ENCODE measurements at places on chromosomes 16 and 17.

DNA sequence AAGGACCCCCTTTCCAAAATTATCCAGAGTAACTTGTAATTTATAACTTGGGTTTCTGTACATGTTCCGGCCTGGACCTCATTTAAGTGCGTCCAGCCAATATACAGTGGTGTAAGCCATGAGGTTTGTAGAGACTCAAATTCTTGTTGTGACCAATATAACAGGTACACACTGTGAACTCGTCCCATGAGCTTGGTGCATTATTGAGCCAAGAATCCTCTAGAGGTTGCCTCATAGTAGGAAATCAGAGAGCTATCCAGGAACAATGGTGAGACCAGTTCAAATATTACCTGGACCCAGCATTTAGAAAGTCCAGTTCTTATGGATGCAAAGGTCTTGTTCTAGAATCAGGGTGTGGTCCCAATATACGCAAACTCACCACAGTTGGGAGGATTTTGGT lies 138.2 kb downstream of the NPIPB5 start:
- no peak for DNase-seq
- no peak overlapping the region for H3K4me3 ChIP-seq
- H3K4me1 ChIP-seq = no peaks in the 10 kb centered on the region
- no peaks in the 10 kb centered on the region for H3K36me3 ChIP-seq
- H3K27me3 ChIP-seq = peaks cover 4% of the 10 kb centered on the region
- no peak overlapping the region for H3K27ac ChIP-seq

DNA sequence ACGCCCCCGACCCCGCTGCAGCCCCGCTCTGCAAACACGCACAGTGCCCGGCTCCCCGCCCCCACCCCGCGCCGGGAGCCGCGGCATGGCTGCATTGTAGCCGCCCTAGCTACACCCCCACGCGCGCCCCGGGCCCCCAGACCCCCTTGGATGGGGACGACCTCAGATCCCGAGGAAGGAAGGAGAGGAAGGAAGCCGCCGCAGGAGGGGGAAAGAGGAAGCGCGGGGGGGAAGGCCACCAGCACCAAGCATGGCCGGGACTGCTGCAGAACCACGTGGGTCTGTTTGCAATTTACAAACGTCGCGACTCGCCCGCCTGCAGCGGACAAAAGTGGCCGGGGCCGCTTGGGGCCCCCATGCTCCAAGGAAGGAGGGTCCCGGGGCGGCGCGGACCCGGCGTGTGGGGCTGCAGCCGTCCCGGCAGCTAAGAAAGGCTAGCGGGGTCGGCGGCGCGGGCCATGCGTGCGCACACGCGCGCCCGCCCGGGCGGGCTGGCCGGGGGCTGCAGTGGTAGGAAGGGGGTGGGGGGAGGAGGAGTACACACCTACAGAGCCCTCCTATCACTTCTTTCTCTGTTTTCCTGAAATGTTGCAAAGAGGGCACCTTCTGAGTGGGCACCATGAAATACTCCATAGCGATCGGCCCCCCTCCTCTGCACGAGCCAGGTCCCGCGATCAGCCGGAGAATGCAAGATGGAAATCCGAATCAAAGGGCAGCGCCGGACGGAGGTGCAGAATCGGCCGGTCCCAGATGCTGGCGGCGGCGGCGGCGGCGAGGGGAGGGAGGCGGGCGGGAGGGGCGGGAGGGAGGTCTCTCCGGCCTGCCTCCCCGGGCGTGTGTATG lies 488 bp downstream of the TFAP4 start:
- no peaks in the 10 kb centered on the region for H3K27me3 ChIP-seq
- H3K4me1 ChIP-seq = peaks cover 6% of the 10 kb centered on the region
- H3K4me3 ChIP-seq = peak overlapping the region; percentile 99
- H3K36me3 ChIP-seq = peaks cover 14% of the 10 kb centered on the region
- peak; percentile 51 for DNase-seq
- peak overlapping the region; percentile 95 for H3K27ac ChIP-seq

DNA sequence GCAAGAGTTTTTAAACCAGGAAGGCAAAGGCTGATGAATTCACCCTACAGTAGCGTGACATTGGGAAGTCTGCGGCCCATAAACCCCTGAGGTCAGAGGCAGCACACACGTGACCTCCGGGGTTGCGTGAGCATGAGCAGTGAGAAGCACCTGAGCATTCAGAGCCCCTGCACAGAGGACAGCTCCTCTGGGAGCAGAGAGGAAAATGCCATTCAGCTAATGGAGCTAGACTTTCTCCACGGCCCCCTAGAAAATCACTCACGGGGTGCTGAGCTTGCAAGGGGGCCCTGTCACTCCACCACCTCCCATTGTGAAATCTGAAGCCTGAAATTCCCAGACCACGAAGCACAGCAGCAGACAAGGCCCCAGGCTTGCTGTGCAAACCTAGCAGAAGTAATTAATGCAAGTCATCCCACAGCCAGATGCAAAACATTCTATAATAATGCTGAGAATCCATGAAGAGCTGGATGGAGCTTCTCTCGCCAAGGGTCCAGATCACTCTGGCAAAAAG lies 114.9 kb upstream of the RCVRN start:
- no peaks in the 10 kb centered on the region for H3K36me3 ChIP-seq
- H3K27me3 ChIP-seq = no peaks in the 10 kb centered on the region
- peaks cover 21% of the 10 kb centered on the region for H3K4me1 ChIP-seq
- peak overlapping the region; percentile 14 for H3K27ac ChIP-seq

- H3K4me1 ChIP-seq = peaks cover 19% of the 10 kb centered on the region
- H3K36me3 ChIP-seq = no peaks in the 10 kb centered on the region
- peaks cover 22% of the 10 kb centered on the region for H3K27me3 ChIP-seq
- H3K4me3 ChIP-seq = peak overlapping the region; percentile 79
- no peak for DNase-seq
These were observed 588 bp upstream of the SMTNL2 start for GRCh38 chr17:4583782-4584100.

GRCh38 chr17:43070257-43070656 lies 45.2 kb downstream of the RND2 start:
- H3K4me1 ChIP-seq = no peaks in the 10 kb centered on the region
- no peak for DNase-seq
- no peak overlapping the region for H3K4me3 ChIP-seq
- peaks cover 6% of the 10 kb centered on the region for H3K36me3 ChIP-seq
- H3K27ac ChIP-seq = no peak overlapping the region

DNA sequence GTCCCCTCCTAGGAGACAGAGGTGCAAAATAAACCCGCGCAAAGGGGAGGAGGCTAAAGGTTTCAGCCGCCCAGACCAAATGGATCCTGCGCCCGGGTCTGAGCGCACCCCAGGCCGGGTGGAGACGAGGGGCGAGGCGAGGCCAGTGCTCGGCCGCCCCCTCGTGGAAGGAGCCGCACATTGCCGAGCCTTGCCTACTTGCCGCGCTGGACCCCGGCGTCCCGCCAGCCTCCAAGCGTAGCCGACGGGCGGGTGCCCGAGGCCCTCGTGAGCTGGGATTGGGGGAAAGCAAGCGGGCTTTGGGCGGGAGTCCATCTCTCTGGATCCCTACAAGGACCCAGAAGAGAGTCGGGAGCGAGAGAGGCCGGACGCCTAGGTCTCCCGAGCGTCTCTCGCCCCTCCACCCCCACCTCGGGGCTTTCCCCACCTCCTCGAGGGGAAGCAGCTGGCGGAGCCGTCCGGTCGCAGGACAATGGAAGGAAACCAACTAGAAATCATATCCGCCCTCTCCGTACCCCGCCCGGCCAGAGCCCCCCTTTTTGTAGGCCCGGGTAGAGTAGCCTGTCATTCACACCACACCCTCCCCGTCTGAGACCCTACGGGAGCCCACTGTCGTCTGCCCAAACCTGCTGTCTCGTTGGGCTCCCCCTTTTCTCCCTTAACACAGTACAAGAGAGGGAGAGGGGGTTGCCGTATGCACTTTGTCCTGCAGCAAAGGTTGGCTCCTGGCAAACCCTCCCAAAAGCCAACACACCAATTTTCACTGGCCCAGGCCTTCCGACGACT lies 664 bp upstream of the BCL6B start:
- no peak for DNase-seq
- peaks cover 51% of the 10 kb centered on the region for H3K27me3 ChIP-seq
- peak overlapping the region; percentile 62 for H3K4me3 ChIP-seq
- H3K27ac ChIP-seq = no peak overlapping the region
- peaks cover 2% of the 10 kb centered on the region for H3K36me3 ChIP-seq
- H3K4me1 ChIP-seq = peaks cover 12% of the 10 kb centered on the region

- DNase-seq = no peak
- H3K27ac ChIP-seq = no peak overlapping the region
- H3K27me3 ChIP-seq = no peaks in the 10 kb centered on the region
- H3K4me1 ChIP-seq = no peaks in the 10 kb centered on the region
- H3K36me3 ChIP-seq = no peaks in the 10 kb centered on the region
- H3K4me3 ChIP-seq = no peak overlapping the region
These were observed 503 bp downstream of the C16orf54 start for GRCh38 chr16:29745121-29745852.

DNA sequence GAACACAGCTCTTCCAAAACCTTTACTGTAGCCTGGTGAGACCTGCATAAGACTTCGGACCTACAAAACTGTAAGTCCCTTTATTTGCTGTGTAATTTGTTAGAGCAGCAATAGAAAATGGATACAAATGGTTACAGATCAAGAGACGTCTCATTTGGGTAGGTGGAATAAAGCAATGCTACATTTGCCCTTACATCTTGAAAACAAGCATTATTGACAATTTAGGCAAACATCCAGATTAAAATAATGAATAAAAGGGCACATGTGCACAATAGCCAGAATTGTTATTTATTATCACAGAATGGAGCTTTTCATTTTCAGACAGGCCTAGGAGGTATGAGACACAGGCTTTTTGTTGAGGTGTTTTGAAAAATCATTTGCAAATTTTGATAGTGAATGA lies 222.2 kb upstream of the CPHXL start:
- no peaks in the 10 kb centered on the region for H3K36me3 ChIP-seq
- H3K27me3 ChIP-seq = no peaks in the 10 kb centered on the region
- H3K4me1 ChIP-seq = no peaks in the 10 kb centered on the region
- no peak overlapping the region for H3K27ac ChIP-seq

DNA sequence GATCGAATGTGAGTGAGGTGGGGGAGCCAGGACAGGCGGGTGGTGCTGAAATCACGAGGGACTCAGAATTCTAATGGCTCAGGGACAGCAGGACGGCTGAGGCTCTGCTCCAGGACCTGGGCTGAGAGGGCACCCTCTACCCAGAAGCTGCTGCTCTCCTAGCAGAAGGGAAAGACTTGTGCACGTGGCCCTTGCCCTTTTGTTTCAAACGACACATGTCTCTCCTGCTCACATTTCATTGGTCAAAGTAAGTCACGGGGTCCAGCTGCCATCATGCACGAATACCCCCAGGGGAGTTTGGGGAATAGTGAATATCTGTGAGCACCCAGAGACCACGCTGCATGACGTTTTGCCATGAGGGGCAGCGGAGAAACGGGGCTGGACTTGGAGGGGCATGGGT lies 73.2 kb downstream of the RTN4RL1 start:
- DNase-seq = no peak
- no peak overlapping the region for H3K4me3 ChIP-seq
- peaks cover 14% of the 10 kb centered on the region for H3K4me1 ChIP-seq
- no peaks in the 10 kb centered on the region for H3K27me3 ChIP-seq
- no peaks in the 10 kb centered on the region for H3K36me3 ChIP-seq

GRCh38 chr17:18280766-18281371 lies 20.4 kb downstream of the MIEF2 start:
- no peak overlapping the region for H3K27ac ChIP-seq
- H3K4me3 ChIP-seq = no peak overlapping the region
- no peaks in the 10 kb centered on the region for H3K4me1 ChIP-seq
- H3K36me3 ChIP-seq = peaks cover 99% of the 10 kb centered on the region

- peak; percentile 72 for DNase-seq
- peaks cover 24% of the 10 kb centered on the region for H3K4me1 ChIP-seq
- peak overlapping the region; percentile 74 for H3K27ac ChIP-seq
- H3K36me3 ChIP-seq = no peaks in the 10 kb centered on the region
- H3K4me3 ChIP-seq = peak overlapping the region; percentile 87
These were observed 2.0 kb downstream of the MAF start for GRCh38 chr16:79598348-79599181.

- H3K27ac ChIP-seq = peak overlapping the region; percentile 47
- no peak for DNase-seq
- H3K4me1 ChIP-seq = peaks cover 15% of the 10 kb centered on the region
- peaks cover 12% of the 10 kb centered on the region for H3K36me3 ChIP-seq
These were observed 18.4 kb downstream of the GPR179 start for GRCh38 chr17:38325221-38325851.

GRCh38 chr16:82259731-82260130 lies 89.7 kb upstream of the MPHOSPH6 start:
- H3K27me3 ChIP-seq = no peaks in the 10 kb centered on the region
- H3K36me3 ChIP-seq = no peaks in the 10 kb centered on the region

GRCh38 chr17:1693339-1693738 lies 8.7 kb upstream of the PRPF8 start:
- H3K4me3 ChIP-seq = no peak overlapping the region
- no peak overlapping the region for H3K27ac ChIP-seq
- no peaks in the 10 kb centered on the region for H3K4me1 ChIP-seq
- no peaks in the 10 kb centered on the region for H3K27me3 ChIP-seq
- H3K36me3 ChIP-seq = no peaks in the 10 kb centered on the region
- no peak for DNase-seq

- H3K27me3 ChIP-seq = no peaks in the 10 kb centered on the region
- H3K4me1 ChIP-seq = no peaks in the 10 kb centered on the region
- no peak overlapping the region for H3K27ac ChIP-seq
- no peak for DNase-seq
- no peaks in the 10 kb centered on the region for H3K36me3 ChIP-seq
- no peak overlapping the region for H3K4me3 ChIP-seq
These were observed 21.7 kb upstream of the NFAT5 start for GRCh38 chr16:69544088-69544487.

DNA sequence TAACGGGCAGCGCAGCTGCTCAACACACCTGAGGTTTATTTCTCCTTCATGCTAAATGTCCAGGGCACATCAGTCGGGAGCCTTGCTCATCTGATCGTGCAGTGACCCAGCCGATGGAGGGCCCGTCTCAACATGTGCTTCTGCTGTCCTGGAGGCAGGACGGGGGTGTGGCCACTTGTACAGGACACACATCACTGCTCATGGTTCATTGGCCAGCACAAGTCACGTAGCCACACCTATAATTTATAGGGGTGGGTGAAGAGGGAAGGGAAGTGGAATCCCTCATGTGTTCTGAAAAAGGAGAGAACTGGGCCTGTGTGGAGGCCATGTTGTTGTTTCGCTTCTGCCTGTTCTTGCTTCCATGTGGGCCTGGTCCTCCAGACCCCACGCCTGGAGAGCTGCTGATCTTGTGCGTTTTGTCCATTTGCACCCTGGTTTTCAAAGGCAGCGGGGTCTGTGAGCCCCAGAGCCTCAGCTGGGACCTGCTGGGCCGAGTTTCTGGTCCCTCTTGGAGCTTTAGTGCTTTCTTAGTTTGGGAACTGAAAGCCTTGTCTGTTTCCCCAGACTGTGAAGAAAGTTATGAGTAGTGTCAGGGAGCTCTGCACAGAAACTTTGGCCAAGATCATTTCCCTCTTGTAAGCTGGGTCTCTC lies 60.5 kb downstream of the CMIP start:
- H3K36me3 ChIP-seq = no peaks in the 10 kb centered on the region
- H3K27ac ChIP-seq = no peak overlapping the region
- DNase-seq = no peak
- H3K4me1 ChIP-seq = peaks cover 2% of the 10 kb centered on the region
- H3K4me3 ChIP-seq = no peak overlapping the region
- H3K27me3 ChIP-seq = no peaks in the 10 kb centered on the region

DNA sequence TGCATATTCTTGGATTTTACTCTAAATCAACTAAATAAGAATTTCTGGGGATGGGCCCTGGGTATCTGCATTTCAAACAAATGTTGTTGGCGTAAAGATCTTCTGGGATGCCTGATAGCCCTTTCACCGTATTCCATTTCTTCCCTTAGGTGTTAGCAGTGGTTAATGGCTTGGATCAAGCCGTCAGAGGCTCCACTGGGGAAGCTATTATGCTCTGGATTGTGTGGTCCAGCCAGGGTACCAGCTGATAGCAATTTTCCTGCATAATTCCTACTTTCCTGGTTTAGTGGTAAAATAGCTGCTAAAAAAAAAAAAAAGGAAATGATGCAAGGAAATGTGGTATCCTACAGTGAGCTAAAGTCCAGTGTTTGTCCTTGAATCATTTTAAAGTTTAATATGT lies 365.1 kb downstream of the CDH8 start:
- H3K36me3 ChIP-seq = no peaks in the 10 kb centered on the region
- no peaks in the 10 kb centered on the region for H3K4me1 ChIP-seq
- no peaks in the 10 kb centered on the region for H3K27me3 ChIP-seq
- no peak overlapping the region for H3K4me3 ChIP-seq

All from neuronal stem cell (in vitro differentiated cells).